ENCODE measurements at places on chromosomes 16 and 17.

DNA sequence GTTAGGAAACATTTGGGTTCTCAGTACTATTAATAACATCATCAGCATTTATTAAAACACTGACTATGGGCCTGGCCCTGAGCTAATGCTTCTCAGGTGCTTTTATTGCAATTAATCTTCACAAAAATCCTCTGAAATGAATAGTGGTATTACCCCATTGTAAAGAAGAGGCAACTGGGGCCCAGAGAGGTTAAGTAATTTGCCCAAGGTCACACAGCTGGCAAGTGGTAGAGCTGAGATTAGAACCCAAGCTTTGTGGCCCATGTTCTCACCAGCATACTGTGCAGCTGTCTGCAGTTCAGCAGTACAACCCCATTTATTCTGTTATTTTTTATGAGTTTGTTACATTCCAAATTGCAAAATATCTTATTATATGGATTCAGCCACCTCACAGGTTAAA lies 82.3 kb downstream of the TBC1D16 start:
- no peak for ATAC-seq

- no peak for ATAC-seq
Observed at GRCh38 chr17:72444517-72445054, 323.8 kb downstream of the SOX9 start.

DNA sequence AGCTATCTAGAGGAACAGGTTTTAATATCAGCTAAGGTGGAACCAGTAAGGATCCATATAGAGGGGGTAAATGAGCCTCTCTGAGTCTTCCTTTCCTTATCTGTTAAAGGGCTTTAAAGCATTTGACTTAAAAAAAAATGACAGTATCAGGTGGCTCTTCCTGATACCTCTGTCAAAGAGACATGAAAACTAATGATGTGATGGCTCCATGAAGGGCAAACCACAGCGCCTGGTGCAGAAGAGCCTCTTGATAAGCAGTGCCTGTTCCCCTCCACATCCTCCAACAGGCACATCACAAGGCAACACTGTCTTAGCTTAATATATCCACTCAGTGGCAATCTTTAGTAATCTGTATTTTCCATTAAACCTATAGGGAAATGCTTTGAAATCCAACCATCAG lies 68.9 kb downstream of the USP31 start:
- ATAC-seq: no peak

DNA sequence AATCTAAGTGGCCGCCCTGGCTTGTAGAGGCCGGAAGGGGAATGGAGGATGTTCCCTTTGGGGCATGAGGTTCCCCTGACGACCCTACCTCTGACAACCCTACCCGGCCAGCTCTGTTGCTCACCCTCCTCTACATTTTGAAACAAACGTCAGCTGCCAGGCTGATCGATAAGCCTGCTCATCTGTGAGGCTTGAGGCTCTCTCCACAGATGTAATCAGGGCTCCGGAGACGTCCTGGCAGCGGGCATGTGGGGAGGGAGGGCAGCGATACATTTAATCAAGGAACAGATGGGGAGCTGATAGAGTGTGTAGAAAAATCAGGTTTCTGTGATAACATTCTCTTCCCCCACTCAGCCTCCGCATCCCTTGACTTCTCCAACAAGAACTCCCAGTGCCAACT lies 212.3 kb upstream of the SDK2 start:
- ATAC-seq: no peak

GRCh38 chr16:66569827-66570405 lies 3.7 kb downstream of the CMTM1 start:
- ATAC-seq: no peak

DNA sequence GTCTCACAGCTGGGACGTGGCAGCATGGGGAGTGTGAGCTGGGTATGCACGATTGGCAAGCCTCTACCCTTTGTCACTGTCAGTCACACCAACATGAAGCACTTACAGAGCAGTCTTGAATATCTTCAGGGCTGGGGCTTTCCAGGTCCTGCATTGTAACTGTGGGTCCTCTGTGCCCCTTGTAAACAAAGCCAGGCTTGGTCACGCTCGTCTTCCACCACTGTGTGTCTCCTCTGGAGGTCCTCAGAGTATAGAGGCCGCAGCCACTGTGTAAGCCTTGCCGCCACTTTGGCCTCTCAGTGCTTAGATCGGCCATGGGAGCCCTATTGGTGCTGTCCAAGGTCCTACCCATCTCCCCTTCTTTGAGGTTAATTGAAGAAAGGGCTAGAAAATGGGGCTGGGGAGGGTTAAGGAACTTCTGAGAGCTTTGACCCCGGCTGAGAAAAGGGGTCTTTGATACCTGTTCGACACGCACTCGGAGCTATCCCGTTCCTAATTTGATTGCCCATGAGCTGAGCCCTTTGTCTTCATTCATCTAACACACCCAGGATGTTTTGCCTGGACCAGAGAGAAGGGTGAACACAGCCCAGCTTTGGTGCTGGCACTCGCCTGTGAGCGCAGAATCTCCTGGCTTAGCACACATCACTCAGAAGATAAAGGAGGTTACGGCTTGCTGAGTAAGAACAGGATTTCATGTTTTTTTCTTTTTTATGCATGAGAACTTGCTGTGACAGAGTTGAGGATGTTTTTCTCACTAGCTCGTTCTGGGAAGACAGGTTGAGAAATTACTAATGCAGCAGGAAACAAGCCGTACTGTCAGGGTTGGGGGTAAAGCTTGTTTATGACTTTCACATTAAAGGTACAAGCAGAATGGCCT lies 267.9 kb downstream of the CPPED1 start:
- ATAC-seq: peak; percentile 69

DNA sequence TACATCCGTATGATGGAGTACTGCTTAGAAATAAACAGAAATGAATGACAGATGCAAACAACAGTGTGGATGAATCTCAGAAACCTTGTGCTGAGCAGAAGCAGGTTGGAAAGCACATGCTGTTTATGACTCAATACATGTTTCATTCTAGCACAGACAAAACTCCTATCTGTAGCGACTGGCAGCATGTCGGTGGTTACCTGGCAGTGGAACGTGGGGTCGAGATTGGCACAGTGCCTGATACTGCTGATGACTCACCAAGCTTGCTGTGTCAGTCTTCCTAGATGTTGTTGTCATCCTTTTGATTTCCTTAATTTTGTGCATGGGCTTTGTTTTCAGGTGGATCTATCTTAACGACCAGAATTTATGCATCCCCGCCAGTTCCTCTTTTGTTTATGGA lies 62.1 kb downstream of the GAN start:
- ATAC-seq: no peak

- ATAC-seq: no peak
Observed at GRCh38 chr16:86791287-86792035, 213.1 kb downstream of the FOXL1 start.

- ATAC-seq: no peak
Observed at GRCh38 chr17:1126801-1127550, 52.8 kb downstream of the ABR start.

DNA sequence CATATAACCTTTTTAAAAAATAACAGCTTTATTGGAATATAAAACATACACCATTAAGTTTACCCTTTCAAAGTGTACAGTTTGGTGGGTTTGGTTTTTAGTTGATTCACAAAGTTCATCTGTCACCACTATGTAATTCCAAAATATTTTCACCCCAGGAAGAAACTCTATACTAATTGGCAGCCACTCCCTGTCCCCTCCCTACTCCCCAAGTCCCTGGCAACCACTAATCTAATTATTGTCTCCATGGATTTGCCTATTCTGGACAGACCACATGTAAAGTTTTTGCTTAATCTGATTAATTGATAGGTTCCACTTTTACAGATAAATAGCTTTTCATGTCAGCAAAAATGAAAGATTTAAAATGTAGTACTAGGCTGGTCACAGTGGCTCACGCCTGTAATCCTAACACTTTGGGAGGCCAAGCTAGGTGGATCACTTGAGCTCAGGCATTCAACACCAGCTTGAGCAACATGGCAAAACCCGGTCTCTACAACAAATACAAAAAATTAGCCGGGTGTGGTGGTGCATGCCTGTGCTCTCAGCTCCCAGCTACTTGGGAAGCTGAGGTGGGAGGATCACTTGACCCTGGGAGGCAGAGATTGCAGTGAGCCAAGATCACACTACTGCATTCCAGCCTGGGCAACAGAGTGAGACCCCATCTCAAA lies 25.0 kb upstream of the MAPK3 start:
- no peak for ATAC-seq

GRCh38 chr16:64092271-64092670 lies 1029.6 kb downstream of the CDH11 start:
- ATAC-seq: no peak

DNA sequence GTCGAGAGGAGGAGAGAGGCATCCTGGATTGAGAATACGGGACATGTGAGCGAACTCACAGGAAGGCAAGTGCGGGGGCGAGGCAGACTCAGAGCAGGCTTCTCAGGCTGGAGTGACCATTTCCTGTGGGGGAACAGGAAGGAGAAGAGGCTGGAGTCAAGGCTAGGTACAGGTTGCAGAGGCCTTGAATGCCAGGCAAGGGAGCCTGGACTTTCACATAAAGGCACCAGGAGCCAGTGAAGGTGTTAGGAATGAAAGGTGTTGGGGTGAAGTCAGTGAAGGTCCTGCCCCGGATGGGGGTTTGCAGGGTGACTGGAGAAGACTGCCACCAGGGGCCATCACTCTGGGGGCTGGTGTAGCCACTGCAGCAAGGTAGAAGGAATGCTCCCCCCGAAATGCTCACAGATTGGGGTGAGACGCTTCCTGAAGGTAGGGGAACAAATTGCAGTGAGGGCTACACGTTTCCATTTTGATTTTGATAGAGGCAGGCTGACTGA lies 5.3 kb upstream of the GPRC5C start:
- no peak for ATAC-seq

DNA sequence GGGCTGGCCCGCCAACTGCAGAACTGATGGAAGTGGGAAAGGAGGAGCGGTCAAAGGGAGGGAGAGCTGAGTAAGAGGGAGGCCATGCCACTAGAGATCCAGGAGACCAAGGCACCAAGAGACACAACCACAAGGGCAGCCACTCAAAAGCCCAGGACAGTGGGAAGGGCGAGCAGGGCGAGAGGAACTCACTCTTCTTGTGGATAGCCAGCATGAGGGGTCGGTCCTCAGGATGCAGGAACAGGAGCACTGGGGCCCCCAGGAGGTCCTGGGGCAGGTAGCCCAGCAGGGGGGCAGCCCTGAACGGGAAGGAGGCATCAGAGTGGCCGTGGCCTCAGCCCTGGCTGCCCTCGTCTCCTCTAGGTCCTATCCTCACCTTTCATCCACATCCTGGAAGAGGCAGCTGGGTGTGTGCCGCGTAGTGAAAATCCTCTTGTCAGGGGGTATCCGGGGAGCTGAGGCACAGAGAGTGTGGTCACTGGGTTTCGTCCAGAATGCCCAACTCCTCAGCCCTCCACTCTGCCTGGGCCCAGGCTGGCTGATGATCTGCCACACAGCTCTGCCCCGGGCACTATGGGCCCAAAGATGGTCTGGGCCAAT lies 4.3 kb downstream of the PER1 start:
- ATAC-seq: no peak

DNA sequence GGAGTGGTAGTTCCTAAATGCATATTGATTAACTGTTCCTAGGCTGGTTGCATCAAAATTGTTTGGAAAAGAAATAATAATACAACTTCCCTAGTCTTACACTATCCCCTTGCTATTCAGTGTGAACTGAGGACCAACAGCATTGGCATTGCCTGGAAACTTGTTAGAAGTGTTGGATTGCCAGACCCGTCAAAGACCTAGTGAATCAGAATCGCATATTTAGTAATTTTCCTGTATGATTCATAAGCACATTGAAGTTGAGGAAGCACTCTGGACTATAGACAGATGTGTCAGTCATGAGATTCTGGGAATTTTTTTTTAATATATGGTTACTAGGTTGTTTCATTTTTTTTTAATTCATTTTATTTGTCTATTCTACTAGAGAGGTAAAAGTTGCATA lies 34.7 kb upstream of the KCNJ16 start:
- no peak for ATAC-seq

DNA sequence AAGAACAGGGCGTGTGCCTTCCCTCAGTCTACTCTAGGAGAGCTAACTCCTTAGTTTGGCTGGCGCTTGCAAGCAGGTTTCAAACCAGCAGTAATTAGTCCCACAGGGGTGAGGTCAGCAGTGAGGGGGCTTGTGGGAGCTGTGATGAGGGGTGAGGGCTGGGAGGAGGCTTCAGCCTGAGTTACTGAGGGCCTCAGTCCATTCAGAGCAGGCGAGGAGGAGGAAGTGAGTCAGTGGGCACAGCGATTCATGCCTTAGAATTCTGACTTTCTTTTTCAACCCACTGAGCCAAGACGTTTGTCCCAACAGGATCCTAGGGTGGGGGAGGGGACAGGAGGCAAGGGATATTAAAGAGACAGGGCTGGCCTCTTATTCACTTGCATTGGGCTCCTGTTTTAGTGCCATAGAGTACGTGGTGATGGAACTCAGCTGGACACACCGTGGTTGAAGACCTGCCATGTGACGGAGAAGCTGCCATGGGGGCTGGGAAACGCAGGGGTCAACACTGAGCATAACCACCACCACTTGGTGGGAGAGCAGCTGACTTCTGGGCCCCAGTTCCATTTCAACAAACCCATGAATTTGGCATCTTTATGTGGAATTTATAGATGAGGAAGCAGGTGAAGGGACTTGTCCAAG lies 8.3 kb upstream of the ITGA3 start:
- no peak for ATAC-seq

GRCh38 chr17:60296177-60296576 lies 95.8 kb downstream of the USP32 start:
- ATAC-seq: no peak

DNA sequence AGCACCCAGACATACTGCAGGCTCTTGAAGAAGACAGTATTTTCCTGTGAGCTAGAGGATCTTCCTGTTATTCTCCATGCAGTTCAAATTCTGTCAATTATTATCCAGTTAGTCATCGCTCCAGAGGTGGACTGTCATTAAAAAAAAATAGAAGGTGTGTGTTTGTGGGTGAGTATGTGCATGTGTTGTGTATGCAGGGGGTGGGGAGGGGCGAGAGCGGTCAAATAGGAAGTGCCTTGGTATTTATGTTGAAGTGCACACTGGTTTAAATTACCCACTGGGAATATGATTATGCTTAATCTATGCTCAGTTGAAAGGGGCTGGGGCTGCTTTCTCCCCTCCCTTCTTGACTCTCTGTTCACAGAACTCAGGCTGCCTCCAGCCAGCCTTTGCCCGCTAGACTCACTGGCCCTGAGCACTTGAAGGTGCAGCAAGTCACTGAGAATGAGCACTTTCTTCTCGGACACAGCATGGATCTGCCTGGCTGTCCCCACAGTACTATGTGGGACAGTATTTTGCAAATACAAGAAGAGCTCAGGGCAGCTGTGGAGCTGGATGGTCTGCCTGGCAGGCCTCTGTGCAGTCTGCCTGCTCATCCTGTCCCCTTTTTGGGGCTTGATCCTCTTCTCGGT lies at the start of gene HSD17B2:
Gene HSD17B2 (plus strand): TSS at position 273 of the 632 bp plus-strand sequence. CDS start 172 bp downstream, at position 445.
- no peak for ATAC-seq

- peak; percentile 53 for ATAC-seq
Observed at GRCh38 chr17:38815576-38816193, 9.4 kb downstream of the CWC25 start.
